Right lung (tissue), 10 donors: ENCODE measurements at places on chromosomes 1 and 21. TPM values are rescaled to one million over a fixed set of nuclear protein-coding genes. Genes with fewer than 3 reads are reported as not detected.

GRCh38 chr1:37851262-37851661 is 8.1 kb downstream of the MTF1 start:
- DNase-seq: peak; percentile 16

Gene C1orf87
- polyA plus RNA-seq: 0.84 TPM

GRCh38 chr1:44576456-44577150 is 97.7 kb downstream of the TMEM53 start:
- DNase-seq: peak; percentile 39

GRCh38 chr1:207885129-207886032 is 25.5 kb downstream of the CD34 start:
- peak; percentile 82 for DNase-seq

Gene ITGB2
- 8.2 TPM for polyA plus RNA-seq

Gene SLAMF9
- polyA plus RNA-seq: not detected

DNA sequence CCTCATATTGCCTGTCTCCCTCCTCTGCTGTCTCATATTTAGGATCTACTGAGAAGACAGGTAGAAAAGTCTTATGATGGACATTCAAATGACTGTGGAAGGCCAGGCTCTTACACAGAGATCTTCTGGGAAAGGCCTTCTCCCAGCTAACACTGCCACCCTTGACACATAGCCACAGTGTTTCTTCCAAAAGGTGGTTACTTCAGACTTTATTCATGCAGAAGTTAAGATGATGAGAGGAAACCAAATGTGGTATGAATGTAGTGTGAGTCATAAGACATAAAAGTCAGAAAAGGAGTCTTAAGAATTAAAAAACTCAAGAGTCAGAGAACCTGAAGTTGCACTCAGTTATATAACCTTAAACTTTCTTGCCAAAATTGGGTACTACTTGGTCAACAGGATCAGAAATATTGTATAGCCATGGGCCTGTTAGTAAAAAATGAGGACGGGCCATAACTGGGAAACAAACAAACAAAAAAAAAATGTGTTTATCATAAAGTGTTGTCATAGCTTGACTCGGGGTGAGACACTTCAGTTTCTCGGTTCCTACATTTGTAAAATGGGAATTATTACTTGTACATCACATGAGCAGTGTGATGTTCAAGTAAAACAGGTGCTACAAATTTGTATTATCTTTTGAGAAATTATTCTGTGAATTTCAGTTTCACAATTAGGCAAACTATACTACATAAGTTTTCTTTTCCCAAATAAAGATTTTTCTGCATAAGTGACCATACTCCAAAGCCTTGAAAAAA is 1.2 kb upstream of the DENND1B start:
- DNase-seq: no peak

GRCh38 chr1:53079251-53079650 is 17.2 kb downstream of the PODN start:
- no peak for DNase-seq

GRCh38 chr1:228174482-228175315 is 9.1 kb downstream of the IBA57 start:
- no peak for DNase-seq

Gene SPRR1B
- polyA plus RNA-seq: not detected

DNA sequence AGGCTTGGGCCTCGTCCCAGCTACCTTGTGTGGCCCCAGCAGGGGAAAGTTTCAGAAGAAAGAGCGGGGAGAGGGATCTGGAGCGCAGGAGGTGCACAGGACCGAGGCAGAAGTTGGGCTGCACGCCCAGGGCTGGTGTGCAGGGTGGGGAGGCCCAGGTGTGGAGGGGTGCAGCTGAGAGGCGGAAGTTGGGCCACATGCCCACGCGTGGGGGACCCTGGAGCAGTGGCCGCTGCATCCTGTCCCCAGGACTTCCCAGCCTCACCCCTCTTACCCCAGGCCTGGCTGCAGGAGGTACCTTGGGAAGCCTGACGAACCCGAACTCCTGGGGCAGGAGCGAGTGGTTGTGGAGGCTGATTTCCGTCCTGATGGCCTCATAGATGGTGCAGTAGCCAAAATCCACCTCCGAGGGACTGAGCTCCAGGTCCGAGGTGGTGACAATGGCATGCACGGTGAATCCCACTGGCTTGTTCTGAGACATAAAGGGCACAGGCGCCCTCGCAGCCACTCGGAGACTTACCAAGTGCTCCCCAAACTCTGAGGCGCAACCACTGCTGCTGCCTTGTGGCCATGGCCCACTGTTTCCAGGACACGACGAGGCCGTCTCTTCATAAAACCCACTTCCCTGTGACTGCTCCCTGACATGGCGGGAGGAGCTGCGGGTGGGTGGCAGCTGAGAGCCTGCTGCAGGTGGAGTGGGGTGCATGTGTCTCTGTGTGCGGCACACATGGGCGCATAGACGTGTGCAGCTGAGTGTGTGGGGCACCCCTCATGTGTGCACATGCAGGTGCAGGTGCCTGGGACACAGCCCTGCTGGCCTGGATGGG is 20.4 kb upstream of the TMEM52 start:
- no peak for DNase-seq

DNA sequence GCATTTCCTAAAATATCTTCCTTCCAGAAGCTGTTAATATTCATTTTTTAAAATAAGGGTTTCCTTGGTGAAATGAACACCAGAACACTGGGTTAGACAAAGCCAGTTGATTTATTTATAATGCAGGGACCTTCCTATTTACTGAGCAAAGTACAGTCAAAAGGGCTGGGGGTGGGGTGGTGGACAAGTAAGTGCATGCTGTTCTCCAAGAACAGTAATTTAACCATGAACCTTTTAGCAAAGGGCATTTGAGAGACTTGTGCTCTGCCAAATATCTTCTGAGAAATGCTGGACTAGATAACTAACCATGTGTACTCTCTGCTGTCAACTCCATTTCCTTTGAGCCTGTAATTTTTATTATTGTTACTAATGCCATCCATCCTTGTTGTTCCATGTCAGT is 100.2 kb downstream of the OMA1 start:
- DNase-seq: no peak

GRCh38 chr1:207983044-207983635 is 72.2 kb upstream of the CD34 start:
- DNase-seq: no peak

Gene SH3BGR
- 3.9 TPM for polyA plus RNA-seq

- no peak for DNase-seq
Observed at GRCh38 chr1:25550683-25551310, 7.4 kb downstream of the LDLRAP1 start.

DNA sequence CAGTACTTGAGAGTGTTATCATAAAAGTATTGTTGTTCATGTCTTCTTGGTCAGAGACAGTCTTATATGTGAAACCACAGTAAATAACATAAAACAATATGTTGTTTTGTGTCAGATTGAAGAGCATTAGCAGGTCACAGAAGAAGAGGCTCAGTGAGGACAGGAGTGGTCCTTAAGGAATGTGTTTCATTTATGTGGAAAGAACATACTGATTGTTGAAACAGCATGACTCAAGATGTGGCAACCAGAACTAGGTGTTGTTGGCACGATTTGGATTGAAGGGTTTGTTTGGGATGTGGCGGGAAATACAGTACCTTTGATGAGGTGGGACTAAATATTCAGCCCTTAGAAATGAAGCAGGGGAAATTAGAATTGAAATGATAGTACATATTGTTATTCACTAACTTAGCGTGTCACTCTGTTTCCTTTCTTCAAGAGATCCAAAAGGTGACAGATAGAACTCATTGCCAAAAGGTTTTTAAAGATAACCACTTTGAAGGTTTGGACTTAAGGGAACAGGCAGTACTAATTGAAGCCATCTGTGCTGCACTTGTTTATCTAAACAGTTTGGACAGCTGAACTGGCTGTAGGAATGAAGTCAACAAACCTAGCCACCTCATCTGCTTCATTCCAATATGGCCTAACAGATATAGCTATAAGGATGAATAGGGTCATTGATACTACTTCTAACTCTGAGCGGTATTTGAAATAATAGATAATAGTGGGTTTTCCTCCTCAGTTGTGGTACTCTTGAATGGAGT is 14.4 kb downstream of the RALGPS2 start:
- no peak for DNase-seq

DNA sequence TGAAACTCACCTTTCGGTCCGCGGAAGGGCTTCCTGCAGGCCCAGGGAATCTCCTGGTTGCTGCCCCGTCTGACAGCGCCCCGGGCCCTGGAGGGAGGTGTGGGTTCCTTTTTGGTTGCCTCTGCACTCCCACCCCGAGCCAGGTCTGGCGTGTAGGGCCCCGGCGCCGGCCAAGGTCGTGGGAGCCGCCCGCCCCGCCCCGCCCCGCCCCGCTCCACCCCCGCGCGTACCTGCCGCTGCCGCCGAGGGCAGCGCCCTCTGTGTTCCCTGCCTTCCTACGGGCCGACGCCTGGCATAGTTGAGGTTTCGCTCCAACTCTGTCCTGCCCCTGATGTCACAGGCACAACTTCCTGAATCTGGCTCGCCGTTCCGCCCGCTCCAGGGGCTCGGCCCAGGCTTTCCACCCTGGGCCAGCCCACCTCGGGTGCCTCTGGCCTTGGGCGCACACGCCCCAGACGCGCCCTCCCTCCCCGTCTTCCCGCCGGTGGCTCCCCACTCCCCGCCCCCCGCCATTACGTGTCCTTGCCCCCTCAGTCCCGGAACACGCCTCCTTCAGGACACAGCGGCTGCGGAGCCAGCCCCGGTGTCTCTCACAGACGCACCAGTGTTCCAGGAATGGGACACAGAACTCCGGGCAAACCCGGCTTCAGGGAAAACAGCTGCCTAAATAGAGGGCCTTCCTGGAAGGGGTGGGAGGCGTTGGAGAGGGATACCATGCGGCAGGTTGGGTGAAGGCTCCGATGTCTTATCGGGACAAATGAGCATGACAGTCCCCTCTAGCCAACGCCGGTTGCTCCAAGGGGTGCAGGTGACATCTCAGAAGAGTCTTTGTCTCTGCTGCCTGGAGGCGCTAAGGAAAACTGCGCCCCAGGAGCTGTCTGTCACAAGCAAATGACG is at the start of gene KIAA0040:
KIAA0040 (minus strand) TSS at position 147 of the 897 bp plus-strand sequence. CDS start 31,763 bp downstream, outside the sequence.
- DNase-seq: peak; percentile 56

Gene CELSR2
- polyA plus RNA-seq: 13.6 TPM

GRCh38 chr1:119139403-119139802 is 1.1 kb downstream of the WARS2 start:
- no peak for DNase-seq

Gene NIT1
- 42.5 TPM for polyA plus RNA-seq

Gene OR2C3
- polyA plus RNA-seq: 0.04 TPM

GRCh38 chr21:37240978-37241377 is 26.2 kb downstream of the VPS26C start:
- no peak for DNase-seq
